ENCODE measurements at places on chromosomes 13 and 19. TPM values are rescaled to one million over a fixed set of nuclear protein-coding genes. Genes with fewer than 3 reads are reported as not detected.

The TBXA2R gene
- 0.64 TPM for polyA plus RNA-seq

The POU2F2 gene
- polyA plus RNA-seq: 0.79 TPM

The CRX gene
- polyA plus RNA-seq: not detected

The DPF1 gene
- polyA plus RNA-seq: 0.06 TPM

The MAP4K1 gene
- polyA plus RNA-seq: 3.3 TPM

The APC2 gene
- polyA plus RNA-seq: 0.10 TPM

The TEAD2 gene
- 8.3 TPM for polyA plus RNA-seq

The CEACAM3 gene
- 0.76 TPM for polyA plus RNA-seq

The CD22 gene
- polyA plus RNA-seq: 0.71 TPM

The FUT1 gene
- 2.4 TPM for polyA plus RNA-seq

The OR4F17 gene
- polyA plus RNA-seq: not detected

The FGF21 gene
- not detected for polyA plus RNA-seq

The NTF4 gene
- polyA plus RNA-seq: 20.0 TPM

The NUFIP1 gene
- 1.8 TPM for polyA plus RNA-seq

The INAFM1 gene
- polyA plus RNA-seq: 5.6 TPM
